Kidney (tissue), 22 donors: ENCODE measurements at places on chromosomes 4 and X. TPM values are rescaled to one million over a fixed set of nuclear protein-coding genes. Genes with fewer than 3 reads are reported as not detected.

- H3K36me3 ChIP-seq: no peaks in the 10 kb centered on the region
- H3K27me3 ChIP-seq: peaks cover 10% of the 10 kb centered on the region
These were observed 1.9 kb upstream of the SHROOM2 start for GRCh38 chrX:9784332-9784731.

- H3K4me3 ChIP-seq: no peak overlapping the region
- no peak for DNase-seq
- no peaks in the 10 kb centered on the region for H3K36me3 ChIP-seq
- no peaks in the 10 kb centered on the region for H3K27me3 ChIP-seq
These were observed 2.0 kb upstream of the CBR4 start for GRCh38 chr4:169012049-169012448.

DNA sequence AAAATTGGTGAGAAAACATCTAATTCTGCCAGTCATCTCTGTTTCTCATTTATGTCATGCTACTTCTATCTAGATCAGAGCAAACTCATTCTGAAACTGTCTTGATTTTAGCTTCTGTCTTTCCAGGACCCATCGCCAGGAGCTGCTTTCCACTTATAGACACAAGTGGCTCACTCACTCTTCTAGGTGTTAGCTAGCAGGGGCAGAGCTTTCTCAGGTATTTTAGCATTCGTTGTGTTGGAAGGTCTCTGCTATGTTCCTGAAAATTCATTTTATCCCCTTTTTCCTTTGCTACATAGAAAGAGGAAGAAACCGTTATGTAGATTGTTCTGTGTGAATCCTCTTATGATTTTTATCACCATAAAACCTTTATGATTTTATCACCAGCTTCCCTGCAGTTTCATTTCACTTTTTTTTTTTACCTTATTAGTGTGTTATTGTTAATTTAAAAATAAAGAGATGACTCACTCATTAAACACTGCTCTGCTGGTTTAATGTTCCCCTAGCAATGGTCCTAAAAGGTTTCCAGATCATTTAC lies 246.6 kb upstream of the AADAT start:
- DNase-seq: no peak
- H3K27me3 ChIP-seq: no peaks in the 10 kb centered on the region
- H3K27ac ChIP-seq: no peak overlapping the region
- no peaks in the 10 kb centered on the region for H3K4me1 ChIP-seq

The SLC7A11 gene
- total RNA-seq: 2.6 TPM

DNA sequence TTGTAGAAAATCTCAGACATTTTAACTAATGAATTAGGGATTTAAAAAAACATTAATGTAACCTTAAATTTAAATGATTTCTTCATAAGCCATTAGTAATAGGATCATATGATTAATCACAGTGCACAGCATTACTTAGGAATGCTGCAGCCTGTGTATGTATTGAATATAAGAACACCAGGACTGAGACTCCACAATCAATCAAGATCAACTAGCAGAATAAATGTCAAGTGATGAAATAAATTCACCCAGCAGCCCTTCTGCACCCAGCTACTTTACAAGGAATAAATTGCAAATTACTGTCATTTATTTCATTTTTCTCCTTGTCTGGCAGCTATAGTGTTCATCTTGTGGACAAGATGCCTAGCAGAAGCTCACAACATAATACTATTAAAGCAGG lies 46.5 kb downstream of the NEIL3 start:
- no peak overlapping the region for H3K4me3 ChIP-seq
- no peaks in the 10 kb centered on the region for H3K27me3 ChIP-seq
- H3K4me1 ChIP-seq: no peaks in the 10 kb centered on the region
- H3K27ac ChIP-seq: no peak overlapping the region

- no peak overlapping the region for H3K4me3 ChIP-seq
- H3K27me3 ChIP-seq: no peaks in the 10 kb centered on the region
- H3K36me3 ChIP-seq: no peaks in the 10 kb centered on the region
- H3K4me1 ChIP-seq: no peaks in the 10 kb centered on the region
These were observed 1743.0 kb upstream of the TENM3 start for GRCh38 chr4:180500154-180500553.

GRCh38 chr4:58679051-58679450 lies 1568.9 kb upstream of the IGFBP7 start:
- no peaks in the 10 kb centered on the region for H3K4me1 ChIP-seq
- no peak overlapping the region for H3K4me3 ChIP-seq
- no peaks in the 10 kb centered on the region for H3K36me3 ChIP-seq

The DDX60 gene
- 31.6 TPM for total RNA-seq

DNA sequence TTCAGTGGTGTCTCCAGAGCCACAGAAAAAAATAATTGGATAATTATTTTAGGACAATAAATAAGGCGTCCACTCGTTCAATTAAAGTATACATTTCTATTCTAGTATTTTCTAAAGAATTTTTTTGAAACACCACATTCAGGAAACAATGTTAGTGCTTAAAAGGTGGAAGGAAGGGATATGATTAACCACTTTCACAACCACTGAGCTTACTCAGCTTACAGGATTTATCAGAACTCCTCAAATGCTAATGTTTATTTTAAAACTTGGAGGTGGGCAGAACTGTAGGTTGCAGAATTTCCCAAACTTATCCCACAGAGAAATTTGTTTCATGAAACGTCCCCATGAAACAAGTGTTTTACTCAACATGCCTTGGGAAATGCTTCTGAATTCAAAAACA lies 54.3 kb upstream of the MAGEB2 start:
- no peak overlapping the region for H3K4me3 ChIP-seq
- no peaks in the 10 kb centered on the region for H3K36me3 ChIP-seq
- DNase-seq: no peak
- H3K27me3 ChIP-seq: peaks cover 3% of the 10 kb centered on the region

The TMEM271 gene
- total RNA-seq: not detected

- H3K27me3 ChIP-seq: peaks cover 2% of the 10 kb centered on the region
- H3K36me3 ChIP-seq: no peaks in the 10 kb centered on the region
- no peak overlapping the region for H3K4me3 ChIP-seq
- DNase-seq: no peak
- no peaks in the 10 kb centered on the region for H3K4me1 ChIP-seq
These were observed 288.4 kb downstream of the LHFPL1 start for GRCh38 chrX:112391313-112391712.
